ENCODE measurements at places on chromosomes 13 and 19.
A peak's percentile ranks its signal among the peaks of the same experiment; 100 is the strongest.

- DNase-seq: peak; percentile 13
Measured at GRCh38 chr19:48102870-48103751, 7.5 kb downstream of the PLA2G4C start.

GRCh38 chr19:38210458-38210987, 13.5 kb downstream of the DPF1 start:
- DNase-seq: peak; percentile 61

GRCh38 chr13:23960566-23961156, 63.4 kb upstream of the C1QTNF9B start:
- no peak for DNase-seq

DNA sequence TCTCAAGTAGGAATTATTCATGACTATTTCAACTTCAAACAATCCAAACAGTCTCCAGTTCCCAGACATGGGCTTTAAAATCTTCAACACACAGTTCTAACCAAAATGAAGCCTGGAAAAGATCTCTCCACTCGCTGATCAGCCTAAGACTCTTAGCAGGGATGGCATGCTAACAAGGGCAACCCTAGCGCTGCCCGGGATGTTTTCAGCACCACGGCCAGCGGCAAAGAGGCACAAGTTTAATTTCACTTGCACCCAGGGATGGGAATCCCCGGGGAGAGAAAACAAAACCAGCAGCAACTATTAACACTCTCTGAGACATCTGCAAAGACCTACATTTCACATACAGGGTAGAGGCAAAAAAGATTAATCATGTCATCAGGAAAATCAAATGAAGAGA, 43.0 kb downstream of the CACNA1A start:
- DNase-seq: no peak

DNA sequence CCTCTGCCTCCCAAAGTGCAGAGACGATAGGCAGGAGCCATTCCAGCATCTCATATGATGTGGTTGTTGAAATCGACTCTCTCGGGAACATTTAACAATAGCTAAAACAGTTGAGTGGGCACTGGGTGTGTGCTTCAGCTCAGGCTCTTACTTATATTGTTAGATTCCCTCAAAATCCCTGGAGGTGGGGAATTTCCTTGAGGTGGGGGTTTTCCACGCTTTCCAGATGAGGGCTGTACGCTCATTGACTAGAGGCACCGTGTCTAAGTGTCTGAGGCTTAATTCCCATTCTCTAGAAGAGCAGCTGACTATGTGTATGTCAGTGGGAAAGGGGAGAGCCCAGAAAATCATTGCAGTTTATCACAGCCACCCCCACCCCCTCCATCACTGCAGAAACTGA, 10.8 kb upstream of the GRAMD1A start:
- DNase-seq: no peak

GRCh38 chr13:44257796-44258195, 115.8 kb upstream of the SERP2 start:
- DNase-seq: no peak

Measured in NCI-H1436 (cell line).